Astrocyte (in vitro differentiated cells and primary cell): ENCODE measurements at places on chromosomes 4 and X.

- H3K36me3 ChIP-seq, result peaks cover 14% of the 10 kb centered on the region
- peak overlapping the region; percentile 96 for H3K27ac ChIP-seq
- peaks cover 4% of the 10 kb centered on the region for H3K4me1 ChIP-seq
- H3K27me3 ChIP-seq, result no peaks in the 10 kb centered on the region
- peak overlapping the region; percentile 59 for H3K4me3 ChIP-seq
These were observed 947 bp upstream of the RPL10 start for GRCh38 chrX:154396973-154397887.

DNA sequence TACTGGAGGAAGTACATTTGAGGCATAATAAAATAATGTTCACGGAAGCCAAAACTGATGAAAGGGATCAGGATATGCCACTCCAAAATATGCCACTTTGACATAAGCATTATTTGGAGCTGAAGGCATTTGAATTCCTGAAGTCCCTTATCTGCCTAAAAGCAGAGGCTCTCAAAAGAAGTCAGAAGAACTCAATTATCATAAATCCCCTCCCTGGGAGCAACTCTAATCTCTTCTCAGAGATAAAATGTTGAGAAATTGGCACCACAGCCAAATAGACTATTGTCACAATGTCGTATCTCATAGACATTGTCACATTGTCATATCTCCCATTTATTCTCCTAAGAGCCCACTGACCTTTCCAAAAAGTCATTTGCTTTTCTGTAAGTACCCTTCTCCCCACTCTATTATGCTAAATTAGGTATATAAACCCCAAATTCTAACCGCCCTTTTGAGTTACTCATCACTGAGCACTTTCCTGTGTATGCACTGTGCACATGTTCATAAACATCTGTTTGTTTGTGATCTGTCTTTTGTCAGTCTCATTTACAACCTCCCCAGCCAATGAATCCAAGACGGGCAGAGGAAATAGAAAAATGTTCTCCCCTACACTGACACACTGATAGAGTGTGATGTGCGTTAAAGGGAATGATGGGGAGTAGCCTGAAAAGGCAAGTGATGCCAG, 78.5 kb upstream of the NAF1 start:
- no peak overlapping the region for H3K27ac ChIP-seq
- H3K4me1 ChIP-seq, result no peaks in the 10 kb centered on the region
- no peaks in the 10 kb centered on the region for H3K27me3 ChIP-seq
- no peak overlapping the region for H3K4me3 ChIP-seq

DNA sequence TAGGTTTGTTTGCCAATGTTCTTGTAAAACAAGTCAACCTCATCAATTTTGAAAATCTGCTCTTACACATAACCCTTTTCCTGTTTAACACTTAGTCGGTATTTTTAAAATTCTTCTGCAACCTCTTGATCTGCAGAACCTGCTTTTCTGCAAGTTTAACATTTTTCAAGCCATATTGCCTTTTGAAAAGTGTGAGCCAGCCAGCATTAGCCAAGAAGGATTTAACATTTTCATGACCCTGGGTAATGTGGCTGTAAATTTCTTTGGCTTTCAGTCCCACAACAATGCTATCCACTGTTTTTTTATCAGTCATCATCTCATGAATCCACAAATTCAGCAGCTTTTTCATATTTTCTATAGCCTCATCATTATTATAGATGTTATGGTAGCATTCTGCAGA, 956.5 kb downstream of the FAT4 start:
- no peaks in the 10 kb centered on the region for H3K27me3 ChIP-seq
- no peaks in the 10 kb centered on the region for H3K36me3 ChIP-seq
- no peak for DNase-seq
- H3K4me1 ChIP-seq, result no peaks in the 10 kb centered on the region
- H3K4me3 ChIP-seq, result no peak overlapping the region

DNA sequence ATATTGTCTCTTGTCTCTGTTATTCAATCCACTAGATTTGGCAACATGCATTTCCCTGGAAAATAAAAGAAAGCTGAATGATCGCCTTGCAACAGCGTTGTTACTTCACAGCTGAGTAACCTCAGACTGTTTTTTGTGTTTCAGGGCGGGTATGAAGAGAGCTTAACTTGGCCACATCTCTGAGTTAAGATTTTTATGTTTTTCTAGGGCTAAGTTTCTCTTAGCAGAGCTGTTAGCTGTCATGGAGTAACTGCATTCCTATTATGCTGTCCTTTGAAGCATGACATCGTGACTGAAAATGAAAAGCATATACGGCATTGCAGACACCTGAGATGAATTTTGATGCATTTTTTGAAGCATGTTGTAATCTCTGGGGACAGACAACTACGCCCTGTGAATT, 1798.9 kb downstream of the PCDH7 start:
- no peak for DNase-seq
- H3K4me1 ChIP-seq, result no peaks in the 10 kb centered on the region
- H3K36me3 ChIP-seq, result no peaks in the 10 kb centered on the region
- peak overlapping the region; percentile 33 for H3K4me3 ChIP-seq

DNA sequence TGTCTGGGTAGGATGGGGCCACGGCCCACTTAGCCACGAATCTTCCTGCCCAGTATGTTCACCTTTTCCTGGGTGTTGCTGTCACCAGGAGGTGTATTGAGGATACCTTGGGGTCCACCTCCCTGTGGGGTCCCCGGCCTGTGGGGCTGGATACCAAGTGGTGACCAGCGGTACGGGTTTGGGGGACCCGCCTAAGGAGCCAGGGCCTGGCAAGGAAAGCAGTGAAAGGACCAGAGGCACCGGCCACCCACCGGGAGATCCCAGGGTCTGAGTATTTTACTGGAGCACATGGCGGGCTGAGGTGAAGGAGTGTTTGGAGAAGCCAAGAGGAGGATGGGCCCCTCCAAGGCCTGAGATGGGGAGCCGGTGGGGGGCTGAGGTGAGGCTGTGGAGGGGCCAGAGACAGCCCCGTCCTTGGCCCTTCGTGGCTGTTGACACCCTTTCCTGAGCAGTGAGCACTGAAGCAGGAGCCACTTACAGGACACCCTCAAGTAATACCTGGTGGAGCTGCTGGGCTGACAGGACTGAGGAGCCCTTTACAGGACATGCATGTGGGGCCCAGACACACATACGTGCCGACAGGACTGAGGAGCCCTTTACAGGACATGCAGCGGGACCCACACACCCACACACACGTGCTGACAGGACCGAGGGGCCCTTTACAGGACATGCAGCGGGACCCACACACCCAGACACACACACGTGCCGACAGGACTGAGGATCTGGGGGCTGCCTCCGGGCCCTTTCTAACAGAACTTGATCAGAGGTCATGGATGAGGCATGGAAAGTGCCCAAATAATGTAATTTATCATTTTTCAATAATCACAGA, 38.4 kb downstream of the TMEM271 start:
- DNase-seq, result no peak
- H3K36me3 ChIP-seq, result peaks cover 2% of the 10 kb centered on the region
- H3K27me3 ChIP-seq, result no peaks in the 10 kb centered on the region

GRCh38 chrX:15864023-15864422, 9.4 kb upstream of the AP1S2 start:
- H3K4me1 ChIP-seq, result peaks cover 3% of the 10 kb centered on the region
- no peak for DNase-seq
- no peak overlapping the region for H3K27ac ChIP-seq

- no peak overlapping the region for H3K27ac ChIP-seq
- H3K36me3 ChIP-seq, result no peaks in the 10 kb centered on the region
- H3K27me3 ChIP-seq, result no peaks in the 10 kb centered on the region
- DNase-seq, result no peak
- H3K4me3 ChIP-seq, result no peak overlapping the region
- peaks cover 14% of the 10 kb centered on the region for H3K4me1 ChIP-seq
These were observed 537.8 kb upstream of the BOD1L1 start for GRCh38 chr4:14165222-14165920.

DNA sequence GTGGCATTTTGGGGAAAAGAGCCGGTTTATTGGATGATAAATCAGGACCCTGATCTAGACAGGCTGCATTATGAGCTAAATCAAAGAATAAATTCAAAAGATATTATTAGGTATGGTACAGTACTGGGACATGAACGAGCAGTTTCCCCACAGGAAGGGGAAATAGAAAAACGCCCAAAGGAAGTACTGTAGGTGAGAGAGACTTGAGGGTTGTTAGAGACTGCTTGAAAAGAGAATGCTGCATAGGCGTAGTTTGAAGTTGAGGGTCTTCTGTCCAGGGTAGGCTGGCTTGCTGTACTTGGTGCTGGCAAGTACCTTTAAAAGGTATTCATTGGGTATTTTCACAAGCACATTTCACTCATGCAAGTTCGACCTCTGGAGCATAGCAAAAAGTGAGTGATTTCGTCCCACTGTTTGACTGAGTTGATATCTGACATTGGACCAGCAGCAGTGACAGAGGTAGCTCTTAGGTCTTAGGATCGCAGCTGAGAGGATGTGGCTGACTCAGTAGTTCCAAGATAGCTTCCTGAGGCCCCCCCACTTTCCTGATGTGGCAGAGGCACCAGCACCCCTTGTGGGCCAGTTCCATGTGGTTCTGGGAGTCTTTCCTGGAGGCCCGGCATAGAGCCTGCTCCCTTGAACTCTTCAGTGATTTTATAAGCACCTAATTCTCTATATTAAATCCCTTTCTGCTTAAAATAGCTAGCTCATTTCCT, 64.3 kb downstream of the TMEM131L start:
- no peak for DNase-seq
- no peaks in the 10 kb centered on the region for H3K36me3 ChIP-seq
- H3K4me3 ChIP-seq, result no peak overlapping the region
- no peak overlapping the region for H3K27ac ChIP-seq
- no peaks in the 10 kb centered on the region for H3K27me3 ChIP-seq

DNA sequence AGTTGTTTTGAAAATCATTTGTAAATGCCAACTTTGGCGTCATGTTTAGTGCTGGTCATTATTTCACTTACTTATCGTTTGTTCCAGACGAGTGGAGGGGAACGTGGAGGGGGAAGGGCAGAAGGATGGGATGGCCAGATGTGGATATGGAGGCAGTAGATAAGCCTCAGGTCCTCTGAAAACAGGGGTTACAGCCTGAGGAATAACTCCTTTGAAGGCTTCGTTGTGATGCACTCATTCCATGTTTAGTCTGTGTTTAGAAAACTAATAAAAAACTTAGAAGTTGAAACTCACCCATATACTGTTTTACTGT, 1.1 kb downstream of the MOB1B start:
- peaks cover 8% of the 10 kb centered on the region for H3K4me1 ChIP-seq
- no peak for DNase-seq
- H3K27ac ChIP-seq, result peak overlapping the region; percentile 85
- no peaks in the 10 kb centered on the region for H3K27me3 ChIP-seq
- H3K36me3 ChIP-seq, result peaks cover 10% of the 10 kb centered on the region

- H3K27ac ChIP-seq, result no peak overlapping the region
- no peaks in the 10 kb centered on the region for H3K27me3 ChIP-seq
- no peaks in the 10 kb centered on the region for H3K4me1 ChIP-seq
- peak; percentile 39 for DNase-seq
- H3K4me3 ChIP-seq, result no peak overlapping the region
These were observed 380.6 kb upstream of the SPOCK3 start for GRCh38 chr4:167614866-167615265.

GRCh38 chrX:526295-527224, 104.0 kb upstream of the SHOX start:
- DNase-seq, result no peak
- no peaks in the 10 kb centered on the region for H3K27me3 ChIP-seq
- H3K4me3 ChIP-seq, result no peak overlapping the region
- H3K4me1 ChIP-seq, result no peaks in the 10 kb centered on the region
- no peaks in the 10 kb centered on the region for H3K36me3 ChIP-seq

DNA sequence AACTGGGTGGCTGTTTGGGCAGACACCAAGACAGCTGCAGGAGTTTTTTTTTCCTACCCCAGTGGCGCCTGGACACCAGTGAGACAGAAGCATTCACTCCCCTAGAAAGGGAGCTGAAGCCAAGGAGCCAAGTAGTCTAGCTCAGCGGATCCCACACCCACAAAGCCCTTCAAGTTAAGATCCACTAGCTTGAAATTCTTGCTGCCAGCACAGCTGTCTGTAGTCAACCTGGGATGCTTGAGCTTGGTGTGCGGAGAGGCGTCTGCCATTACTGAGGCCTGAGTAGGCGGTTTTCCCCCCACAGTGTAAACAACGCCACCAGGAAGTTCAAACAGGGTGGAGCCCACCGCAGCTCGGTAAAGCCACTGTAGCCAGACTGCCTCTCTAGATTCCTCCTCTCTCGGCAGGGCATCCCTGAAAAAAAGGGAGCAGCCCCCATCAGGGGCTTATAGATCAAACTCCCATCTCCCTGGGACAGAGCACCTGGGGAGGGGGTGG, 171.4 kb downstream of the ARHGEF9 start:
- DNase-seq, result no peak
- no peaks in the 10 kb centered on the region for H3K4me1 ChIP-seq
- no peaks in the 10 kb centered on the region for H3K27me3 ChIP-seq

DNA sequence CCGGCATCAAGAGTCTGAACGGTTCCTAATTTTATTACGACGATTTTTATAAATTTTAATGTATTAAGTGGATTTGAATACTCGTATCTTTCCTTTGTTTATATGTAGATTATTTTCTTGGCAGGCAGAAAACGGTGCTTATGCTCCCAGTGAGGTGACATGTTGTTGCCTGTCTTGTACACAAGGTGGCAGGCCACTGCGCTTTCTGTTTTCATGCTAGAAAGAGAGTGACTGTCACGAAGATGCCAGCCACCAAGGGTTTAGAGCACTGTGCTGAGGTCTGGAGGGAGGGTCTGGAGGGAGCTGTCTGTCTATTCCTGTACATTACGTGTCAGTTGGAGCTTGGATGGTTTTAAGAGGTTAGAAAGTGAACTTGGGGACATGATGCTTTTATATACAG, 87.7 kb downstream of the SHROOM2 start:
- H3K4me1 ChIP-seq, result no peaks in the 10 kb centered on the region
- H3K36me3 ChIP-seq, result no peaks in the 10 kb centered on the region
- peaks cover 2% of the 10 kb centered on the region for H3K27me3 ChIP-seq
- H3K27ac ChIP-seq, result no peak overlapping the region

- H3K4me3 ChIP-seq, result no peak overlapping the region
- H3K27me3 ChIP-seq, result no peaks in the 10 kb centered on the region
- no peaks in the 10 kb centered on the region for H3K4me1 ChIP-seq
These were observed 48.4 kb downstream of the MTM1 start for GRCh38 chrX:150616863-150617198.
